ENCODE measurements at places on chromosomes 1 and 21.

- peak; percentile 8 for DNase-seq
Measured at GRCh38 chr1:28925350-28925891, 11.1 kb downstream of the EPB41 start.

DNA sequence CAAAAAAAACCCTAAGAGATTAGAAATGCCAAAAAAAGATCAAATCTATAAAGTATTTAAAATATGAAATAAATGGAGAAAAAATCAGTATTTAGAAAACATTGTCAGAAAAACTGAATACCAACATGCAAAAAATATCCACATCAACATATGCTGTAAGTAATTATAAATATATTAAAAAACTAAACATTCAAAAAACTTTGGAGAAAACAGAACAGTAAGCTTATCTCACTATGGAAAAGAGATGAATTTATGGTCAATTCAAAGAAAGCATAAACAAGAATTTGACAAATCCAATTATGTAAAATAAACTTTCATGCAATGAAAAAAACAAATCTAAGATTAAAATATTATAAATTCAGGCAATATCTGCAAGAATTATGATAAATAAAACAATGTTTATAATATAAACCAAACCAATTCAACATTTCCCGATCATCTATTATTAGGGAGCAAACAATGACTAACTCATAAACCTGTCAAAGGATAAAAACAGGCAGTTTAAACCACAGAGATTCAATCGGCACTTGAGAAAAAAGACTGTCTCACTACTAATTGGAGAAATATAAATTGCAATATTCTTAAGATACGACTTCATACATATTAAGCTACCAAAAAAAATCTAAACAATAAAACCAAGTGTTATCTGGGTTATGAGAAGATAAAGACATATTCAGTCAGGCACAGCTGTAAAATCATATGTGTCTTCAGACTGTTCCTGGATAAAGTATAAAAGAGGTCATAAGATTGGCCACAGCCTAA, 21.8 kb downstream of the EYA3 start:
- DNase-seq: no peak

- no peak for DNase-seq
Measured at GRCh38 chr21:44708866-44709425, 2.4 kb downstream of the TSPEAR start.

DNA sequence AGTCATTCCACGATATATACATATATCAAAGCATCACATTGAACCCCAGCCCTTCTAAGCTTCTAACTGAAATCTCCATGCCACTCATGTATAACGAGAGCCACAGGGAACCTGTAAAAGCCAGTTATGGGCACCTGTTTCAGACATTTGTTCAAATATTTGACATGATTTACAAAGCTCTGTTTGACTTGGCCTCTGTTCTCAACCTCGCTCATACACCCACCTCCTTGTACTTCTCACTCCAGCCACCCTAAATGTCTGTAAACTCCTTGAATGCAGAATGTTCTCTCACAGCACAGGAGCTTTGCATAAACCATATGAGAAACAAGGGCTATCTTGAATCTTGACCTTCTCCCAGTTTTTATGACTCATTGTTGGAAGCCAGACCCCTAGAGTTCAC, 36.9 kb upstream of the CD2 start:
- DNase-seq: no peak

GRCh38 chr1:163399976-163400601, 78.3 kb downstream of the NUF2 start:
- peak; percentile 62 for DNase-seq

GRCh38 chr1:81594206-81594605, 206.5 kb upstream of the ADGRL2 start:
- DNase-seq: no peak

DNA sequence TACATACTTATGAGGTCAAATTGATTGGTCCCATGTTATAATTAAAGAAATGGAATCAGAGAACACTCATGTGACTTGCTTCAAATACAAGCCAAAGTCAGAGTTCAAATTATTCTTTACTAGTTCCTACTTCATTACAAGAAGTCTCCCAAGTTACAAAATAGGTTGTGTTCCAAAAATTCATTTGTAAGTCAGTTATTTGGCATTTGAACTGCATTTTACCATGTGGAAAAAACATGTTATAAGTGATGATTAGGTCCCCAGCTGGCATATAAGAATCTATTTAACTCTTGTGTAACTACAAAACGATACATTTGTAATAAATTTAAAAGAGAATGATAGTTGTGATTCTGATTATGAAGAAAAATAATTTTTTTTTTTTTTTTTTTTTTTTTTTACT, 124.1 kb downstream of the DISP1 start:
- DNase-seq: no peak

Data from H1 (cell line).